Iris pigment epithelial cell (primary cell): ENCODE measurements at places on chromosomes 1 and 21.

GRCh38 chr1:225485226-225485625, 57.4 kb upstream of the LBR start:
- no peak for DNase-seq

- no peak for DNase-seq
Observed at GRCh38 chr1:154867841-154868605, 2.1 kb downstream of the KCNN3 start.

DNA sequence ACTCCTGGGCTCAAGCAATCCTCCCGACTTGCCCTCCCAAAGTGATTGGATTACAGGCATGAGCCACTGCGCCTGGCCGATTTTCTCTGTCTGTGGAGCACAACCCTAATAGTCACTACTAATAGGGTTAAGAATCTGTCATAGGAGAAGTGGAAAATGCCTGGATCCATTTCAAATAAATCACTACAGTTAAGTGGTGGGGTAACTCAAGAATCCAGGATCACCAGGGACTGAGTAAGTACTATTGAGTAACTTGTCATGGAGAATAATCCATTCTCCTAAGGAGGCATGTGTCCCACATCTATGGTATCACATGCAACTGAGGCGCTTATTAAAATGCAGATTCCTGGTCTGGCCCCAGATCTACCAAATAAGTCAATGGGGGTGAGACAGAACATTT, 53.2 kb downstream of the OPTC start:
- no peak for DNase-seq

GRCh38 chr1:162191396-162192305, 122.2 kb downstream of the NOS1AP start:
- no peak for DNase-seq

- peak; percentile 64 for DNase-seq
Observed at GRCh38 chr1:100308777-100309176, 42.8 kb downstream of the RTCA start.

DNA sequence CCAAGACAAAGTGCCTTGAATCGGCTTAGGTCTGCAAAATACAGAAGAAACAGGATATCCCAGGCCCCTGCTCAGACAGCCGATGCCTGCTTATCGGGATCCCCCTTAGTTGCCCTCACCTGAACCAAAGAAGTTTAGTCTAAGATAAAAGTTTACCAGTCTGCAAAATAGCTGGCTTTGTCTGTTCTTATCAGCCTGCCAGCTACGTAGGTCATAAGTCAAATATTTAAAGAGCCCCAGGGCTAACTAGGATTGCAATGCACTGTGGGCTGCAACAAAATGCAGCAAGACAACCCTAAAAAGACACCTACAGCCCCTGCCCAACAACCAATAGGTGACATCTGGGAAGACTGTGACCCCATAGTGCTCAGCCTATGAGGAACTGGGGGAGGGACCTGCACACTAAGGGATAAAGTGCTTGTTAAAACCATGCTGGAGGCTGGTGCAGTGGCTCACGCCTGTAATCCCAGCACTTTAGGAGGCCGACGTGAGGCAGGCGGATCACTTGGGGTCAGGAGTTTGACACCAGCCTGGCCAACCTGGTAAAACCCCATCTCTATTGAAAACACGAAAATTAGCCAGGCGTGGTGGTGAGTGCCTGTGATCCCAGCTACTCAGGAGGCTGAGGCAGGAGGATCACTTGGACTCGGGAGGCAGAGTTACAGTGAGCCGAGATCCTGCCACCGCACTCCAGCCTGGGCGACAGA, 27.4 kb downstream of the LRRC3 start:
- DNase-seq, result no peak
